ENCODE measurements at places on chromosomes 12 and 14.
A peak's percentile ranks its signal among the peaks of the same experiment; 100 is the strongest.

- no peak for DNase-seq
Observed at GRCh38 chr12:1325666-1326065, 268.7 kb downstream of the FBXL14 start.

- DNase-seq = peak; percentile 86
Observed at GRCh38 chr14:24113801-24114531, 611 bp upstream of the DCAF11 start.

DNA sequence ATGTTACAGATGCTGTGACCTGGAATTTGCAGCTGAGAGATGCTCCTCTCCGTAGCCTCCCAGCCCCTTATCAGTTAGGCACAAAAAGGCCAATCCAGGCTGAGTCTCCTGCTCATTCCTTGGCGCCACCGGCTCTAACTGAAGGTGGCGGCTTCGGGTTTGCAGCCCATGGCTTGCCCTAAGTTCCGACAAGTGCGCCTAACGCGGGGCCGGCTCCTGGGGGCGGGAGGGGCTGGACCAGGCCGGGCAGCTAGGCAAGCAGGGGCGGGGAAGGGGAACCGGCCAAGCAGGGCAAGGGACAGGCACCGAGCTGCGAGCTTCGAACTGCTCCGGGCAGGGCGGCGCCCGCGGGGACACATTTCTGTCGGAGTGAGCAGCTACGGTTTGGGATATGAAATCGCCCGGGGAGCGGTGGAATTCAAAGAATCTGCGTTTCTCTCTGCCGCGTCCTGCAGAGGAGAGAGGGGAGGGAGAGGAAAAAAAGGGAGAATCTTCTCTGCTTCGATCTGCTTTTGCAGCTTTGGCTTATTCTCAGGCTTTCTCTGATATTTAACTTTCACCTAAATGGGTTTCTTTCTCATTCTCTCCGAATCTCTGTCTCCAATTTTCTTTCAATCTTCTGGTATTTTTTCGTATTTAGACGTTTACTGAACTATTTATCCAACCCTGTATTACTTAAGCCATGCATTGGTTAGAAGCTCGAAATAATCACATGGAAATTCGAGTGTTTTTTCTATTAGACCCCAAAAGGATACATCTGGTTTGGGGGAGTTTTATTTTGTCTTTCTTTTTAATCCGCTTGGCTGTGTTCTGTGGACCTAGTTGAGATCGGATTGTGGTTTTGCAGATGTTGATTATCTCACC, 1.6 kb upstream of the HOXC12 start:
- DNase-seq = no peak

DNA sequence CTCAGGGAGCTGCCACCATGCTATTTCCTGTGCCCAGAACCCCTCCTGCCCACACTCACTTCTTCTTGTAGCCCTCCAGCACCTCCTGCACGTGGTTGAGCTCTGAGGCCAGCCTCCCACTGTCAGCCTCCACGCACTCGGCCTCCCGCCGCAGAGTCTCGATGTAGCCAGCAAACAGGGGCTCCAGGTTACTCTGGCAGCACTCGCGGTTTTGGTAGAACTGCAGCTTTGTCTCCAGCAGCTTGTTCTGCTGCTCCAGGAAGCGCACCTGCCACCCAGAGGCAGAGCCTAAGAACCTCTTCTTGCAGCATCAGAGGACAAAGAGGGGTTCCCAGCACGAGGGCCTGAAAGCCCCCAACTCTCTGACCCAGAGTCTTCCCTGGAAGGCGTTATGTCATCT, 2.1 kb downstream of the KRT83 start:
- no peak for DNase-seq

DNA sequence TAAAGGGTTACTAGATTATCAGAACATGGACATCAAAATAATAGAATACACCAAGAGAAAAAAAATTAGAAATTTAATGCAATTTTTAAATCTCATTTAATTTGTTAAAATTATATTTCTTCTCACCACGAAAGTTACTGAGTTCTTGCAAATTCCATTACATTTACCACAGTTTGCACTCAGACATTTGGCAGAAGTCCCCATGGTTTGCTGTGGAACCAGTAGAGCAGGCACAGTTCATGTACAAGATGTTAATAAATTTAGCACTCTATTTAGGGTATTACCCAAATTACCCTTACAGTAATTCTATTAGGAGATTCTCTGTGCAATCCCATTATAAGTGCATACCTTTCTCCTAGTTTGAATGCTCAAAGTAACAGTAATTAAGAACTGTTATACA, 9.7 kb downstream of the SCN8A start:
- DNase-seq = no peak

GRCh38 chr12:122721057-122721545, 4.5 kb upstream of the HCAR3 start:
- DNase-seq = no peak

GRCh38 chr12:14850929-14851663, 7.8 kb upstream of the ART4 start:
- DNase-seq = no peak

GRCh38 chr12:5043589-5044419, at the start of gene KCNA5:
Gene KCNA5, plus strand, starts transcription at chr12:5043879. Its CDS starts 269 bp downstream, at chr12:5044148.
- DNase-seq = peak; percentile 17

DNA sequence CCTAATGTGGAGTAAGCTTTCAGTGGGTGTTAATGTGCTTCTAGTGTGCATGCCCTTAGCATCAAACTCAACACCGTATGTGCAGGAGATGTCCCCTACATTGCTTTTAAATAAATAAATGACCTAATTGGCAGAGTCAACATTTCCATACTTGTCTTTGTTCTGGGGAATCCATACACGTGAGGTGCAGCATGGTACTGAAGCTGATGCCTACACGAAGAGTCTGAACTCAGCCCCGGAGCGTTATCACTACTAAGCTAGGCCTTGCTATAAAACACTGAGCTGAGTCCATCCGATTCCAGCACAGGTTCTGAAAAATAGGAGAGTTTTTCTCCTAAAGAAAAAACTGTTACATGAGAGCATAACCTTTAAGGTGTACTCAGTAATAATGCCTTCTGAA, 125.0 kb upstream of the DYRK2 start:
- no peak for DNase-seq

GRCh38 chr12:25655702-25656101, 102.6 kb upstream of the LMNTD1 start:
- no peak for DNase-seq

- DNase-seq = no peak
Observed at GRCh38 chr14:72663956-72664650, 229.8 kb downstream of the DPF3 start.

- DNase-seq = no peak
Observed at GRCh38 chr14:69133206-69134125, 19.5 kb downstream of the DCAF5 start.

GRCh38 chr14:21038441-21039422, 3.4 kb upstream of the RNASE7 start:
- DNase-seq = no peak

- DNase-seq = no peak
Observed at GRCh38 chr14:45651890-45652289, 398.9 kb upstream of the MIS18BP1 start.

DNA sequence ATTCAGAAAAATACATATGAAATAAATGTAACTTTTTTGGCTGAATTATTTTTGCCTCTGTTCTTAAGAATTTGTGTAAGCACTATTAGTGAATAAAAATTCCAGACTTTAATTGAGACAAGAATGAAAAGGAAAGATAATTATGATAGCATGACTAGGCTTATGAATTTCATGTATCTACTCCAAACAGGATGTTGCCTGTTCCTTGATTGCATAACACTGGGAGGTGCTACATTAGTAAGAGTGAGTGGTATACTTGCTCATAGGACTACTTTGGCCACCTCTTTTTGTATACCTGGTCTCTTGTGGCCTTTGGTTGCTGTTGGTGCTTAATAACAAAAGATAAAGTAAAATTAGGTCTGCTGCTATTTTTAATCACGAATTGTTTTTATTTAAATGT, 112.8 kb downstream of the NAV3 start:
- no peak for DNase-seq

- DNase-seq = no peak
Observed at GRCh38 chr12:41621291-41621690, 433.2 kb downstream of the PDZRN4 start.

- no peak for DNase-seq
Observed at GRCh38 chr12:70806827-70807226, 113.7 kb downstream of the PTPRR start.

GRCh38 chr14:74500417-74501134, 7.0 kb downstream of the ISCA2 start:
- DNase-seq = no peak

GRCh38 chr12:3204143-3204542, 127.0 kb downstream of the TSPAN9 start:
- peak; percentile 83 for DNase-seq

DNA sequence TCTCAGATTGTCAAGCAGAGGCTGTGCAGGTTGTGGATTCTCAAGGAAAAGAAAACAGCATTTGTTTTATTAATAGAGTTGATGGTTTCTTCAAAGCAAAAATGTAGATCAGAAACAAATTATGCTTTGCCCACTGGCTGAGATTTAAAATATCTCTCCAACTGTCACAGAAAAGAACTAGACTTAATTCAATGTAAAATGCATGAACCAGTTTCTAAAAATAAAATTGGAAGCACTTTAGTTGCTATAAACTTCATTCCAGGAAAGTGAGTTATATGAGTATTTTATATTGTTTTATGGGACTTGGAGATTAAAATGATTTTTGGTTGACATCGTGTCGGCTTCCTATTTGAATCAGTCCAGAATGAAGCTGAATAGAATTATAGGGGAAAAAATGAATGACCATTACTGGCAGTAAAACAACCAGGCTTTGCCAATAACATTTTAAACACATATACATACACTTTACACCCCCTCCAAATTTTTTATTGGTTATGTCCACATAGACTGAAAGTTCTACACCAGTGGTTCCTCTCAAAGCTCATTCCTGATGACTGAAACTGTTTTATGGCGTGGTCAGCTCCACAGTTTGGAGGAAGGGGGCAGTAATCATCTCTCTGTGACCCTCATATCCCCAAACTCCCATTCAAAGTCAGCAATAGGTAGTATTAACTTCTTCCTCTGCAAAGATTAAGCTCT, 55.5 kb upstream of the DAAM1 start:
- DNase-seq = no peak

GRCh38 chr12:47122602-47123001, 42.8 kb upstream of the AMIGO2 start:
- no peak for DNase-seq

DNA sequence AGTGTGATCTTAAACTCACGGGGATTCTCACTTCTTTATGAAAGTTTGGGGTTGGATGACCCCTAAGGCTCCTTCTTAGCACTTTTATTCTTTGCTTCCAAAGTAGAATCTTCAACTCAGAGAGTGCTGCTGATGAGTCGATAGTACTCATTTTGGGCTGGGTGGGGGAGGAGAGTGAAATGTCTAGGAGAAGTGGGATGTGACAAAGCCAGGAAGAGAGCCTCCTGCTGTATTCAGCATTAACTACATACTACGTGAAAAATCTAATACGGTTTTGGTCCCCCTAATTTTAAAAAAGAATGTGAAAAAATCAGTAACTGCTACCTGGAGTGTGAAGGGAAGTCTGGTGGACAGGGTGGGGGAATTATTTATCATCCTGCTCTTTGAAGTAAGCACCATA, 148.3 kb downstream of the SAMD4A start:
- no peak for DNase-seq

GRCh38 chr12:62697893-62698292, 231.3 kb downstream of the MON2 start:
- no peak for DNase-seq

- DNase-seq = no peak
Observed at GRCh38 chr12:54393743-54394142, 9.2 kb upstream of the ZNF385A start.

GRCh38 chr14:23392613-23393012, 15.5 kb downstream of the MYH6 start:
- no peak for DNase-seq

DNA sequence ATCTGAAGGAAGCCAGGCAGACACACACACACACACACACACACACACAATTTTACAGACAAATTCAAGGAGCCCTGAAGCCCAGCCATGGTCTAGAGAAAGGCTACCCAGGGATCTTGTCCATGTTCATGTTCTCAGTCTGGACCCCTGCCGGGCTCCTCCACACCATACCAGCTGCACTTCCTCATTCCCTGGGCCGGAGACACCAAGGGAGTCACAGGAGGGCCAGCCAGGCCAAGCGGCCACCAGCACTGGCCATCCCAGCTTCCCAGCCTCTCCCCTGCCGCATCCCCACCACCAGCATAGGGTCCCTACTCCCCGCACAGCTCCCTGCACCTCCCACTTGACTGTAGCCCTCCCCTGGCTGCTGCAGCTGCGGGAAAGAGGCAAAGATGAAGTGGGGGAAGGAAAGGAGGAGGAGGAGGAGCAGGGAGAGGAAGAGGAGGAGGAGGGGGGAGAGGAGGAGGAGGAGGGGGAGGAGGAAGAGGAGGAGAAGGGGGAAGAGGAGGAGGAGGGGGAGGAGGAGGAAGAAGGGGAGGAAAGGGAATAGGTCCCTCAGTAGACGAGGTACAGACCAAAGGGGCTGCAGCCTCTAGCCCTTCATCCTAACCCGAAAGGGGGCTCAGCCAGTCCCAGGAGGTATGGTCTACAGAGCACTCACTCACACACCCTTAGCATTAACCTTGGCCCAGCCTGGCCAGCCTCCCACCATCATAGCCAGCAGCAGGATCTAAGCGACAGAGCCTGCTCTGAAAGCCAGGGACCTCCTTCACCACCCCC, 293.2 kb downstream of the DPF3 start:
- DNase-seq = no peak

GRCh38 chr12:28830491-28830890, 318.6 kb upstream of the FAR2 start:
- DNase-seq = no peak

- DNase-seq = no peak
Observed at GRCh38 chr14:75334549-75335051, 56.0 kb downstream of the FOS start.

GRCh38 chr14:71362920-71363584, 455.8 kb downstream of the PCNX1 start:
- DNase-seq = no peak

GRCh38 chr12:15629108-15629507, 160.1 kb downstream of the EPS8 start:
- no peak for DNase-seq

- DNase-seq = no peak
Observed at GRCh38 chr14:46894476-46894875, 242.9 kb upstream of the RPL10L start.

GRCh38 chr14:77883847-77884238, 83.9 kb downstream of the ADCK1 start:
- no peak for DNase-seq

GRCh38 chr12:84305144-84305543, 607.5 kb downstream of the SLC6A15 start:
- DNase-seq = no peak

GRCh38 chr12:114508529-114509129, 102.7 kb upstream of the TBX5 start:
- DNase-seq = no peak

GRCh38 chr12:75969768-75970167, 61.8 kb downstream of the PHLDA1 start:
- no peak for DNase-seq

- no peak for DNase-seq
Observed at GRCh38 chr14:30132196-30132595, 204.5 kb upstream of the PRKD1 start.

Measured in NCI-H1417 treated with DMSO at 0.1 percent for 48 hours (cell line).